Anterior cingulate cortex (tissue), 58 donors: ENCODE measurements at places on chromosomes 7 and 10.

- no peak for DNase-seq
These were observed 90.9 kb downstream of the MLLT10 start for GRCh38 chr10:21624951-21625350.

DNA sequence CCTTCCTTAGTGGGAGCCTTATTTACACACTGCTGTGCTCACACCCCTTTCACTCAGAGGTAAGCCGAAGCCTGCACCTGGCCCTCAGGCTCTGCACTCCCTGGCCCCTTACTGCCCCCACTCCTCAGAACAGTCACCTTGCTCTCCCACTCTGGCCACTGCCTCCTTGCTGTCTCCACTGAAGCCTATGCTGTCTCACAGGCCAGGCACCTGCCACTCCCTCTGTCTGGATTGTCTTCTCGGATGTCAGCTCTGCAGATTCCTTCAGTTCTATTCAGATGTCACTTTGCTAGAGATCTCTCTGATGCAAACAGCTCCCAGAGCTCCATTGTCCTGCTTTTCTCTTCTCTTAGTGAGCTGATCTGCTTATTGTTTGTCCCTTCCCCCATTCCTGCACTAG, 390.7 kb downstream of the DPP6 start:
- DNase-seq: no peak

- no peak for DNase-seq
These were observed 85.2 kb upstream of the DNAAF5 start for GRCh38 chr7:641269-641671.

GRCh38 chr7:83934118-83934734, 260.4 kb downstream of the SEMA3A start:
- no peak for DNase-seq

DNA sequence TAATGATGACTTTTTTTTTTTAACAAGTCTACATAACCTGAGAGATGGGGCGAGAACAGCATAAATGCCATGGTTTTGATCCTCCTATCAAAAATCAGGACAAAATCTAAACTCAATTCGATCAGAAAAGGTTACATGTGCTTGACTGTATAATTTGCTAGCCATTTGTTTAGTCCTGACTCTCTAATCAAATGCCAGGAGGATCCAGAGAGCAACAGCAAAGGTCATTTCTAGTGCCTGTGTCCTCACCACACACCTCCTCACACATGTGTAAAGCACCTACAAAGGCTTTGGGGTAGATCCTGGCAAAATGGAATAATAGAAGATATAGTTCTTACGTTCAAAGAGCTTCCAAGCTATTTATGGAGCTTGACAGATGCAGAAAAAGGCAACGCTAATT, 11.0 kb upstream of the FAS start:
- DNase-seq: no peak

- DNase-seq: no peak
These were observed 430.5 kb downstream of the MDFIC start for GRCh38 chr7:115352375-115352774.

DNA sequence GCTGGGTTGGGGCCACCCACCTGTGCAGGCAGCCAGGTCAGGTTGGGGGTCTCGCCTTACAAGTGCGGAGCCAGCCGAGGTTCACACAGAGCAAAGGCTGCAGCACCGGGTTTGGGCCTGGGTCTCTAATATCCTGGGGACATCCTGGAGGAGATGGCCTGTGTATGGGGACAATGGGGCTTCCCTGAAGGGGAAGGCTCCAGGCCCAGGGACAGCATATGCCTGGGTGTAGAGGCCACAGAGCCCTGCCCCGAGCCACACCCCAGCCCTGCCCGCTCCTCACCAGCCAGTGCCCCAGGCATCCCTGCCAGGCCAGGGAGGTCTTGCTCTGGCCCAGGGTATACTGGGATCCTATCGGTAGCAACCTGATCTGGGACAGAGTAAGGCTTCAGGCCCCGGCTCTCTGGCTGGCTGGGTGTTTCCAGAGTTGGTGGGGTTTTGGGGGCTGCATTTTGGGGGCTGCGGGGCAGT, 9.1 kb downstream of the TTYH3 start:
- DNase-seq: no peak

DNA sequence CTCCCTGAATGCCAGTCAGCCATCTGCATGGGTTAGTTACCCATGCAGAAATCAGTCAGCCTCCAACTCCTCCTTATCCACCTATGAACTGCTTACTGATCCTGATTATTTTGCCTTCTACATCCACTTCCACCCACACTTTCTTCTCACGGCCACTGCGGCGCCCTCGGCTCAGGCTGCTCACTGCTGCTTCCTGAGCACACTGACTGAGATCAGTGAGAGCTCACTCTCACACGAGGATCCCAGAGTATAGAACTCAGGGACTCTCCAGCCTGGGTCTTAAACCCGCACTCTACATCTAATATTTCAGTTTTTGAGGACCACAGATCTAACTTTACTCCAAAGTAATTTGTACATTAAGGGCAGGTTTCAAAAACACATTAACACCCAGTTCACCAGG, 64.4 kb downstream of the GRB10 start:
- DNase-seq: no peak

DNA sequence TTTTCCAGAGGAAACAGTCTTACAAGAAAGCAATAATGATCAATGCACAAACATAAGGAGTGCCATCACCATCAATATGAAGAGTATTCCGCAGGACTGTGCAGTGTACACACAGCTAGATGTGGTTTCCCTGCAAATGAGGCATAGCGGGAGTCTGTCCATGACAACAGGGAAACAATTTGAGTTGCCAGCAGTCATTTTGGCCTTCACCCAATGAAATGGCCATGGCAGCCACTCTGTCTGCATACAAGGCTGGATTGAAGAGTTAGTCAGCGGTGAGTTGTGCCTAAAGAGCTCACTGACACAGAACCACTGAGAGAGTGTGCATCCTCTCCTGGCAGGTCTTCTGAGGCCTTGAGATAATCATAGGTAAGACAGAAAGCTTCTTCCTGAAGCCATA, 303.3 kb downstream of the IPMK start:
- DNase-seq: peak; percentile 50

DNA sequence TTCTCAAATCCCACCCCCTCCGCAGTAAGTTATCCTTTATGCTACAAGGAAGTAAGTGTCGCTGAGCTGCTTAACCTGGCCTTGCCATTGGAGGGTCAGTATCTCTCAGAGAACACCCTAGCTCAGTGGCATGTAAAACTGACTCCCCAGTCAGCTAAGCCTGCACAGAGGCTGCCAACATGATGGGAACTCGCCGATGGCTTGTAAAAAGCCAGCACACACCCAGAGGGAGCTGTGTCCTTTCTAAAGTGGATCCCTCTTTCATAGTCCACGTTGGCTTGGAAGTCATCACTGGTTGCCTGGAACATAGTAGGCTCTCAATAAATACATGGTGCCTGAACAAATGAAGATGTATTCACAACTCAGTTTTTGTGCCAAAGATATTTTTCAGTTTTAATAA, 249.1 kb upstream of the YAE1 start:
- DNase-seq: no peak
